RKO (cell line): ENCODE measurements at places on chromosomes 6 and 20.

DNA sequence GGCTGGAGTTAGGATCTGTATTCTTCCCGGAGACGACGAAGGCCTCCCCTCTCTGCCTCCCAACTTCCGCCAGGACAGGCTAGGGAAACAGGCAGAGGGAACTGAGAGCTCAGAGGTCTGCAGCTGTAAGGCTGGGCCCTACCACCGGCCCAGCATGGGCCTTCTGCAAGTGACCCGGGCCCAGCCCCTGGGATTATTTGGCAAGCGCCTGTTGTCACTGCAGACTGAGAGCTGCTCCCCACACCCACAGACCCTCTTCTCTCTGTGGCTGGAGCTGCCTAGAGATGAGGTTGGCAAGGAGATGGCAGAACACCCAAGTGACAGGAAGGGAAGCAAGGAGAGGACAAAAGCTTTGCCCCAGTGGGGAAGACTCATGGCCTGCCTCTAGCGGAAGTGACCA, 212.6 kb downstream of the ZDHHC14 start:
- DNase-seq: no peak

- no peak for DNase-seq
Observed at GRCh38 chr6:6515691-6516607, 72.6 kb upstream of the LY86 start.

- no peak for DNase-seq
Observed at GRCh38 chr20:47088335-47088734, 193.7 kb downstream of the EYA2 start.

- DNase-seq: no peak
Observed at GRCh38 chr20:63026582-63027165, 19.9 kb upstream of the BHLHE23 start.

DNA sequence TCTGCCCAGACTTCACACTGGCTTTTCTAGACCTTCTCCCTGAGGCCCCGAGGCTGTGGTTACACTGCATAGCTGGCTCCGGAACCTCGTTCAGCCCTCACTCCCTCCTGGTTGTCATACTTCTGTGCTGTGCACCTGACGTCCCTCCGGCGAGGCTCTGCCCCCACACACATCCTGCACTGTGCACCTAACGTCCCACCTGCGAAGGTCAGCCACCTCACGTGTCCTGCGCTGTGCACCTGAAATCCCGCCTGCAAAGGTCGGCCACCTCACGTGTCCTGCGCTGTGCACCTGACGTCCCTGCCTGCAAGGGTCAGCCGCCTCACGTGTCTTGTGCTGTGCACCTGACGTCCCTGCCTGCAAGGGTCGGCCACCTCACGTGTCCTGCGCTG, 111.0 kb upstream of the FRMD1 start:
- no peak for DNase-seq

- DNase-seq: no peak
Observed at GRCh38 chr6:125808060-125808459, 17.3 kb downstream of the NCOA7 start.

DNA sequence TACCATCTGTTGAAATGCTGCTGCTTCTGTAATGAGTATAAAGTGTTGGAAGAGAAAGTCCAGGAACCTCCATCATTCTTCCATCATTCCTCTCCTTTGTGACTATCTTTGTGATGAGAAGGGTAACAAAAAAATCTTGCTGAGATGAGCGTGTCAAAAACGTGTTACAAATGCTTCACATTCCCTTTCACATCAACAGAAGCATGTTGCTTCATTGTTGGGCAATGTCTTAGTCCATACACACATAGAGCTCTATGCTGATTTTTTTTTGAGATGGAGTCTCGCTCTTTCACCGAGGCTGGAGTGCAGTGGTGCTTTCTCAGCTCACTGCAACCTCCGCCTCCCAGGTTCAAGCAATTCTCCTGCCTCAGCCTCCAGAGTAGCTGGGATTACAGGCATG, 114.1 kb upstream of the ESR1 start:
- no peak for DNase-seq

DNA sequence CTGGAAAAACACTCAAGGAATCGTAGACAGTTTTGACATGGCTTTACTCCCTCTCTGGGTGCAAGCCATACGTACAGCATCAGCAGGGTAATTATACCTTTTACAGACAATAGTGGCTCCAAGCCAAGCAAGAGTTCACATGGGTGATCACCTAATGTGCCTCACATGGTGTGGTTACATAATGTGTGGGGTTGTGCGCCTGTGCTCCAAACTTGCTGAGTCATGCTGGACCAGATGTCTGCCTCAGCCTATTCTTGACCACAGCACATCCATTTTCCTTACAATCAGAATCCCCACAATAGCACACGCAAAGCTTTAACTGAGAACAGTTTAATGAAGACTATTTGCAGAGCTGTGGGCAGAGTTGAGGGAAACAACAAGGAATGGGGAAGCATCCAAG, 74.5 kb downstream of the ALDH8A1 start:
- DNase-seq: no peak

DNA sequence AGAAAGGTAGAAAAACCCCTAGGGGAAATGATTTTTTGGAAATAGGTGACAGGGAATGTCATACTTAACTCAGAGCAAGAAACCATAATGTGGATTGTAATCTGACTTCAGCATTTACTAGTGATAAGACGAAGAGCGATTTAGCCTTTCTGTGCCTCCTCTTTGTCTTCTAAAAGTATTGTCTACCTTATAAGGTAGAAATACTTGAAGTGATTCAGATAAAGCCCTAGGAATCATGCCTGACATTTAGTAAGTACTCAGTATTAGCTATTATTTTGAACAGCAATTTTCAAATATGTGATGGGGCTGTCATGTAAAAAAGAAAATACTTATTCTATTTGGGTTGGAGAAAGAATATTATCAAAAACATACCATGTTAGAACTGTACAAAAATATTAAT, 525.9 kb upstream of the EYS start:
- no peak for DNase-seq

DNA sequence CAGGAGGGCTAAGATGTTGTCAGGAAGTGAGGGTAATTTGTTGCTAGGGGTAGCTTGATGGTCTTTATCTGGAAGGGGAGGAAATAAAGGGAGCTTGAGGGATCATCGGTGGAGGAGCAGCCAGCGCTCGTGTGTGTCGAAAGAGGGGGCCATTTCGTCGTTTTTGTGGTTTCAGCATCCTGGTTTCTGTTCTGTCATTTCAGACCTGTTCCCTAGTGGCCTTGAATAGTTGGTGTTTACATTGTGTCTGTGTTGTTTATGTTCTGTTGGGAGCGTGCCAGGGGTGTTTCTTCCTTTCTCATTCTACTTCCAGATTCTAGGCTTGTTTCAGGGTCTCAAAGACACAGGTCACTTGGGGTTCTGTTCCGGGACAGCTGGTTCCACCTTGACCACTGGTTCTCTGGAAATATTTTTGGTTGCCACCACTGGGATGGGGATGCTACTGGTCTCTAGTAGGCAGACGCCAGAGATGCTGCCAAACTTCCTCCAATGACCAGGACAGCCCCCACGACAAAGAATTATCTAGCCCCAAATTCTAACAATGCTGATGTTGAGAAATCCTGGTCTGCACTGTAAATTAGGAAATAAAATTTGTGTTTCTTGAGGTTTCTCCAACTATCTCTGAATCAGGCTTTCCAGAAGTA, 113.9 kb upstream of the NAA20 start:
- DNase-seq: no peak

- no peak for DNase-seq
Observed at GRCh38 chr6:77178821-77179220, 284.5 kb downstream of the HTR1B start.

- no peak for DNase-seq
Observed at GRCh38 chr6:111713236-111713635, 107.6 kb upstream of the TRAF3IP2 start.

- no peak for DNase-seq
Observed at GRCh38 chr6:21811484-21811883, 217.9 kb downstream of the SOX4 start.

- no peak for DNase-seq
Observed at GRCh38 chr6:33716379-33716778, 4.9 kb upstream of the UQCC2 start.

GRCh38 chr6:75489025-75489424, 4.6 kb downstream of the FILIP1 start:
- no peak for DNase-seq

GRCh38 chr20:23273776-23274175, 76.8 kb upstream of the NXT1 start:
- no peak for DNase-seq

DNA sequence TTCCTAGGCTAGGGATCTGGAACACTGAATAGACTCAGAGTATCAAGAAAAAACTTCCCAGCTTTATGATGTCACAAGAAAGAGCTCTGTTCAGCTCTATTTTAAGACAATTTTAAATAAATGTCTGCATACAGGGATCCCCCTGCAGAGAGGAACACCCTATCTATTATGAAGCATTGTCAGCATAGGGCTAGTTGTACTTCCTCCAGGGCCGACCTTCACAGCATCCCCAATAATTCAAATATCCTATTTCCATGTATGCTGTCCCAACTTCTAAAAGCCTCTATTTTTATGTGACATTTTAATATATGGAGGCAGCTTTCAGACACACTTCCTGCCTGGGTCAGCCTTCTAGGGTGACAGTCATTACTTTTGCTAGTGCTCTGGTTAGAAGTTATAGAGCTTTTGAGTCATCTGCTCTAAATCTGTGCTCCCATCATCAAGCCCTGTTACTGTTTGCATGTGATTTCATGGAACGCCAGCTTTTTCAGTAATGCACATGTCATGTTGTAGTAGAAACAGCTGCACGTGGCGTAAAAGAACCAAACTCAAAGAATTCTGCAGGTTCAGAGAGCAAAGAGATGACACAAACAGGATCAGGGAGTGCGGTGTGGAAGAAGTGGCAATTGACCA, 189.2 kb downstream of the ADGB start:
- DNase-seq: no peak

GRCh38 chr6:137161949-137162348, 11.5 kb downstream of the IL22RA2 start:
- DNase-seq: no peak

DNA sequence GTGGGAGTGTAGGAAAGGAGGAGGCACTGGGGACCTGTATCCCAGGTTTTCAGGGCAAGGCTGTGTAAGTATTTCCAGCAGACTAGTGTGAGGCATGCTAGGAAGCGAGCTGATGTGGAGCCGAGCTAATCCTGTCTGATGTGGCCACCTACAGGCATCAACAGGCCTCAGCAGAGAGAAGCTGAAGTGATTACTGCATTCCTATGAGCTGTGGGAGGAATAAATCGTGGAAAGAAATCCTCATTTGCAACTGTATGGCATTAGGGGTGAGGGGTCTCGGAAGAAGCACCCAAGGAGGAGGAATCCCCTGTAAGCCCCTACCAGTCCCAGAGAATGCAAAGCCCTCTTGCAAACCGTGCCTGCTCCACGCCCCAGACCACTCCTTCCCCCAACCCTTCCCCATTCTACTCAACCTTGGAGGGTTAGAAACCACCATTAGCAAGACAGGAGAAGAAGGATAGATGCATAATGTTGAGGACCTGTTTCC, 41.6 kb downstream of the C6orf15 start:
- DNase-seq: peak; percentile 77

GRCh38 chr6:154370545-154370944, 13.9 kb upstream of the IPCEF1 start:
- DNase-seq: peak; percentile 68

- peak; percentile 48 for DNase-seq
Observed at GRCh38 chr6:81023007-81023582, 729.4 kb downstream of the TENT5A start.

- DNase-seq: no peak
Observed at GRCh38 chr20:9427430-9428291, 86.7 kb upstream of the LAMP5 start.

DNA sequence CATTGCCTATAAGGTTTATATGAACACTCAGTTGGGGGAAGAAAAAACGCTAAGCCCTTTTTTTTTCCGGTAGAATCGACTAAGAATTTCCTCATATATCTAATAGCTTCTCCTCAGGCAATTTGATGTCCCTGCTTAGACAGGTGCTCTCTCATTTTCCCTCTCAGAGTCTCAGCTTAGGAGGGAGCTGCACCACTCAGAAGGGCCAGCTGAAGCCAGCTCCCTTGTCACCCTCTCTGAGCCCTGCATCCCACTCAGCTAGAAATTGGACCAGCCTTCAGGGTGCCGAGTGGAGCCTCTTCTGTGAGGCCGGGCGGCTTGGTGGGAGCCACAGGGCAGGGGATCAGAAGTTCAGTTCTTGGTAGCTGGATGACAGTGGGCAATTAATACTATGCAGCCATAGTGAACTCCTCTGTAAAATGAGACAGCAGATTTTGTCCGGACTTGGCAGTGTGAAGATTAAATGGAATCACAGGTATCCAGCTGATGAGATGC, 368.5 kb downstream of the MAFB start:
- DNase-seq: no peak

GRCh38 chr20:64253443-64253842, 2.1 kb upstream of the PCMTD2 start:
- DNase-seq: no peak

- no peak for DNase-seq
Observed at GRCh38 chr6:94683409-94683808, 893.9 kb upstream of the MANEA start.

GRCh38 chr6:168021581-168021980, 24.1 kb downstream of the KIF25 start:
- no peak for DNase-seq

GRCh38 chr20:23326774-23327173, 23.8 kb upstream of the NXT1 start:
- DNase-seq: no peak

DNA sequence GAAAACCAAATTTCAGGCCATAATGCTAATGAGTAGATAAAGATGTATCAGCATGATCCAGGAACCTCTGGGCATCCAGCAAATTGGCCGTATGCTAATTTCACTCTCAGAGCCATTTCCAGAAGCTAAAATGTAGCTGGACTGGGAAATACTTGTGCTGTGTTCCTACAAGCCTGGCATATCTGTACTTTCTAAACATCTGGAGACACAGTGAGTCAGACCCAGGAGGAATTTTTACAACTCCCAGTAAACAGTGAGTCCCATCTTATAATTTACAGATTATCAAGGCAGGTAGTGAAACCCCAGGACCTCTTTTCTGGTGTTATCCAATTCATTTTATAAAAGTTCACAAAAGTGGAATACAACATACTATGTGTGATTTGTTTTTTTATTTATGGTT, 683.0 kb upstream of the ADGRB3 start:
- peak; percentile 21 for DNase-seq

GRCh38 chr20:48782901-48783308, 44.9 kb downstream of the PREX1 start:
- DNase-seq: no peak

DNA sequence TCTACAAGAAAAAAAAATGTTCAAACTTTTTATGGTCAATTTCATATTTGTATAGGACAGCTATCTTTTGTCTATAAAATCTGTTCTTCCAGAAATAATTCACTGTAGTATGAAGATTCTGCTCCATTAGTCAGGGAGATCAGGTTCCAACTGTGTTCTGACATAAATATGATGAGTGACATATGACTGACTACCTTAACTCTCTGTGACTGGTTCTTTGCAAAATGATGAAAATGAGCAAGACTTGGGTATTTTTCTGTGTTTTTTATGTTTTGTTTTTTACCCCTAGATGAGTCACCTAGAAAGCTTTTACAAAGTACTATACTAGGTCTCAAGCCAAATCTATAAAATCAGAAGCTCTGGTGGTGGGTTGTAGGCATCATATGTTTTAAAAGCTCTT, 229.6 kb downstream of the MMUT start:
- DNase-seq: peak; percentile 32

- peak; percentile 84 for DNase-seq
Observed at GRCh38 chr20:3818155-3819151, 1.9 kb upstream of the AP5S1 start.

GRCh38 chr6:37936906-37937305, 117.4 kb downstream of the ZFAND3 start:
- no peak for DNase-seq
